ENCODE measurements at places on chromosomes 12 and 14.

DNA sequence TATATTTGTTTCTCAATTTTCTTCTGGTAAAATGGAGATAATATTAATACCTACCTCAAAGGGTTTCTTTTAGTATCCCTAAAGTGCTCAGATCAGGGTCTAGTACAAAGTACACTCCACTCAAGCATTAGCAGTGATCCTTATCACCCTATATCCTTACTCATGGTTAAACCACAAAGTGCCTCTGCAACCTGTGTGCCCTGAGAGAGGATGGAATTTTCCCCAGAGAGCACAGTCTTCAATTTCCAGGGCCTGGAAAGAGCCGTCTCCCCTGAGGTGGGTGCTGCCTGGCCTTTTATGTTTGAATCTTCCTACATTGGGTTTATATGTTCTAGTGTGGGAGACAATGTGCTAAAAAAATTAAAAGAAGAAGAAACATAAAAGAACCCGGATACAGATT, 183.1 kb upstream of the FBXO33 start:
- no peak overlapping the region for H3K27ac ChIP-seq
- no peaks in the 10 kb centered on the region for H3K36me3 ChIP-seq
- H3K4me1 ChIP-seq, result no peaks in the 10 kb centered on the region
- DNase-seq, result no peak
- H3K27me3 ChIP-seq, result no peaks in the 10 kb centered on the region

DNA sequence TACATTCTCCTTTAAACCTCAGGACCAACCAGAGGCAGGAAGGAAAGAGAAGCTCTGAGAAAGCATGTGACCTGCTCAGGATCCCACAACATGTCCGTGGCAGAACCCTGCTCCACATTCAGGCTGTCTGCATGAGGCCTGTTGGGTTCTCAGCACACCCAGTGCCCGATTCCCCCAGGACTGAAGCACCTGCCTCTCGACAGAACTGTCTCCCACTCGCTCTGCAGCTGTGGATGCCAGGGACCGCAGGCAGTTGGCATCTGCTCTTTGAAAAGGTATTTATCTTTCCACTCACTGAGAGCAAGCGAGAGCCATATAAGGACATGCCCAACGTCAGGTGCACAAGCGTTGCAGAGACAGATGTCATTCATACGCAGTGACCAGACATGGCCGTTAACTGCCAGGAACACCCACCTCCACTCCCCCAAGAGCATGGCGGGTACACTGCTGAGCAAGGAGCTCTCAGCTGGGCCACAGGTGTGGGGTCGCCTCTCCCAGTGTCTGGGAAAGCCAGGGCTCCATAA, 18.9 kb downstream of the PITPNM2 start:
- no peaks in the 10 kb centered on the region for H3K36me3 ChIP-seq
- no peaks in the 10 kb centered on the region for H3K27me3 ChIP-seq
- no peak overlapping the region for H3K4me3 ChIP-seq
- H3K4me1 ChIP-seq, result peaks cover 11% of the 10 kb centered on the region

DNA sequence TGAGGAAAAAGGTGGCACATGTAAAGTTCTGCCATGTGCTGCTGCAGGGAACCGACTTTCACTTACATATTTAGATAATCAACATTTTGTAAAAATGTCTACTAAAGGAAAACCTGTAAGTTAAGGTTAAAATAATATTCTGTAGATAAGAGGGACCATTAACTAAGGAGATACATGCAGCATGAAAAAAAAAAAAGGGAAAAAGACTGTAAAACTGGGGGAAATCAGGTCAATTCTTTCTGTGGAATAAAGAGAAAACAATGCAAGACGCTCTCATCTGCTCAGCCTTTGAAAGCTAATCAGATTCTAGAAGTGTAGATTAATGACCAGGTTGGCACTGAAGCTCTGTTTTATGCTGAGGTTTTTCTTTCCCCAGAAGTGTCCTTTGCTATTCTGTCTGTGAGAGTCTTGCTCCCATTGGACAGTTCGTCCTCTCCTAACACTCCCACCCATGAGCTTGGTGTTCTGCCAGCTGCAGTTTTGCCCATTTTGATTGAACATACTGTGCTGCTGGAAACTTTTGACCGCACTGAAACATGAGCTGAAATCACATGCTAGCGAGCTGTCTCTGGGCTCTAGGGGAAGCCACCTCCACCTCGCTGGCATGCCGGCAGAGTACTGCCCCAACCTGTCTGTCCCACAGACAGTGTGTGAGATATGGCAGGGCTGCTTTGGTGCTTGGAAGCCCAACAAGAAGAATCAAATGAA, 39.7 kb downstream of the PPTC7 start:
- H3K4me3 ChIP-seq, result no peak overlapping the region
- H3K4me1 ChIP-seq, result no peaks in the 10 kb centered on the region
- peak; percentile 90 for DNase-seq
- peak overlapping the region; percentile 52 for H3K27ac ChIP-seq

DNA sequence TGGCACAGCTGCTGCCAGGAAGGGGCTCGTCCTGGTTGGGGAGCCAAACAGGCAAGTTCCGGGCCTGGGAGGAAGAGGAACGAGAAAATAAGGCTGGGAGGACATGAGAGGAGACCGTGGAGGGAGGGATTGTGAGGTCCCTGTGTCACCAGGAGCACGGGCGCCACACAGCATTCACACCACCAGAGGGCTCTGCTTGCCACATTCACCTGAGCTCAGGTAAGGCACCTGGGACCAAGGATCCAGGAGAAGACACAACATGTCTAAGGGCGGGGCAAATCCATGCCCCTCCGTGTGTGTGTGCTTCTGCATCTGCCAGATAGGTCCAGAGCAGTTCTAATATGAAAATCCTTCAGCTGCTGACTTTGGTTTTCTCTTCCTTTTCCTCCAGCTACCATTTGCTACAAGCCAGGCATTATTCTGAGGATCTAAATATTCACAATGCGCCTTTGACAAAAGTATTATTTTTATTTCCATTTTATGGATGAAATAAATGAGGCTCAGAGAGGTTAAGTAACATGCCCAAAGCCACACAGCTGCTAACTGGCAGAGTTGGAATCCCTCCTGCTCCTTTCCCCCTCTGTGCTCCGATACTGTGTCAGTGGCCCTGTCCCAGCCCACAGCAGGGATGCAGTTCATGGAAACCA, 14.6 kb downstream of the RAPGEF3 start:
- no peak overlapping the region for H3K27ac ChIP-seq
- H3K4me1 ChIP-seq, result peaks cover 20% of the 10 kb centered on the region
- no peaks in the 10 kb centered on the region for H3K36me3 ChIP-seq
- H3K27me3 ChIP-seq, result no peaks in the 10 kb centered on the region
- DNase-seq, result peak; percentile 93

DNA sequence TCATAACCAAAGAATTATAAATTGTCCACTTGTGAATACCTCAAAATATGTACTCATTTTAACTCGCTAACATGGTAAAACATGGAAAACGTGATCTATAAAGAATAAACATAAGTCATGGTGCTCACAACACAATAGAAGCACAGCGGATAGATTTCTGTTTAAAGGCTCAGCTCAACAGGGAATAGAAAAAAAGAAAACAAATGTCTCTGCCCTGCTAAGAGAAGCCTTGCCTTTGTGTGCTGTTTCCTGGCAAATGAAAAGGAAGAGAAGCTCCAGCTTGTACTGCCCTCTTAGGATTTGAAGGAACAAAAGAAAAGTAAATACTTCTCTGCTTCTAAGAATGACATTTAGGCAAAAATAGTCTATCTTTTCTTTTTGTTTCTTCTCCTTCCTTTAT, 121.0 kb upstream of the KRR1 start:
- H3K27me3 ChIP-seq, result no peaks in the 10 kb centered on the region
- no peak for DNase-seq
- no peaks in the 10 kb centered on the region for H3K36me3 ChIP-seq
- no peaks in the 10 kb centered on the region for H3K4me1 ChIP-seq
- H3K4me3 ChIP-seq, result no peak overlapping the region
